Muscle of back (tissue), 13 donors: ENCODE measurements at places on chromosomes 2 and 18. TPM values are rescaled to one million over a fixed set of nuclear protein-coding genes. Genes with fewer than 3 reads are reported as not detected.

- no peak for DNase-seq
Measured at GRCh38 chr2:100974712-100975520, 27.2 kb upstream of the RPL31 start.

- DNase-seq = no peak
Measured at GRCh38 chr2:86297382-86298147, 39.9 kb downstream of the REEP1 start.

GRCh38 chr18:33577685-33578517 lies at the start of gene ASXL3:
ASXL3 (plus strand) TSS chr18:33578219; CDS start chr18:33578632, 413 bp downstream.
- DNase-seq = peak; percentile 75

DNA sequence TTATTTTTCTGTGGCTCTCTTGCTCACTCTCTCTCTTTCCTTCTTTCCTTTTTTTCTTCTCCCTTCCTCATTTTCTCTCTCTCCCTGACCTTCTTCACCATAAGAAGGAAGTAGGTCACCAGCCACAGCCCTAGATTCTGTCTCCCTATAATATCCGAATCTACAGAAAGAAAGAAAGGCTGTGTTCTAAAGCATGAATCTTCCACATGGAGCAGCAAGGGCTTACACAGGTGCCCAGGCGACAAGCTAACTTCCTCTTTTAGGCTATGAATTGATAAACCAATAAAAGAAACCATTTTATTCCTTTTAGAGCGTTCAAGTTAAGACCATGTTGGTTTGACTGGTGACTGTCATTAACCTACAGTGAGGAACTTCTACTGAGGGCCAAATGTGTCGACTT lies 49.3 kb downstream of the CACNB4 start:
- DNase-seq = no peak

- DNase-seq = no peak
Measured at GRCh38 chr18:77985526-77986281, 736.1 kb downstream of the GALR1 start.

- no peak for DNase-seq
Measured at GRCh38 chr18:78457731-78458130, 521.9 kb upstream of the SALL3 start.

DNA sequence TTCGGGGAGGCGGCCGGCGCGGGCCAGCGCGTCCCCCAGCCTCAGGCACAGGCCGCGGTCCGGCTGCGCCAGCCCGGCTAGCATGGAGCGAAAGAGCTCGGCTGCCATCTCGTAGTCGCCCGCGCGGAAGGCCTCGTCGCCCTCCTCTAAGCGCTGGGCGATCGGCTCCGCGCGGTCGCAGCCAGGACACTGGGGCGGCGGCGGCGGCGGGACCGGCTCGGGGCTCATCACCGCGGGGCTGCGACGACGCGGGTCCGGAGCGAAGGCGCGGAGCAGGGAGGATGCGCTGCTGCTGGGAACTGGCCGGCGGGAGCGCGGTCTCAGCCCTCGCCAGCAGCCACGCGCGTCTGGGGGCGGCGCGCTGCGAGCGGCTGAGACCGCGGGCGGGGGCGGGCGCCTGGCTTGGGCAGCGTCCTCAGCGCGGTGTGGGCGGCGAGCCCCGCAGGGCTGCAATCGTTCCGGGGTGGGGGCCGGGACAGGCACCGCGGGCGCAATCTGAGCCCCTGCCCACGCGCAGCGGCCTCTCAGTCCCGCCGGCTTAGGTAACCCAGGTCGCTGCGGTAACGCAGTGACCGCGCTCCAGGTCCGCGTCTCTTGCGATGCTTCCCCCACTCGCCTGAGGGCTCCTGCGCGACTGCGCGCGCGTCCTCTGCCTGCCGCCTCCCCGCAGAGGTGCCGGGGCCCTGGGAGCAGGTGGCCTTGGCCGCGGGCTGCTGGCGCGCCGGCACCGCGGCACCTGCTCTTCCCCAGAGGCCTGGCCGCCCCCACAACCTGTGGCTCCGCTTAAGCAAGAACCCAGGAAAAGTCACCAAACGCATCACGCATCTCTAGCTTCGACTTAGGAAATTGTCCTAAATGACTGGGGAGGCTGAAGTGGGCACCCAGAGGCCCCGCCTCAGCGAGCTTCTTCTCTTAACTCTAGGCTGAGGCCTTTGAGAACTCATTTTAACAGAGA lies at the start of gene LONRF2:
Gene LONRF2 (minus strand): TSS at position 636 of the 955 bp plus-strand sequence. CDS start 408 bp downstream, at position 228.
- DNase-seq = no peak

- DNase-seq = peak; percentile 59
Measured at GRCh38 chr2:218406949-218407618, 7.4 kb downstream of the CTDSP1 start.

DNA sequence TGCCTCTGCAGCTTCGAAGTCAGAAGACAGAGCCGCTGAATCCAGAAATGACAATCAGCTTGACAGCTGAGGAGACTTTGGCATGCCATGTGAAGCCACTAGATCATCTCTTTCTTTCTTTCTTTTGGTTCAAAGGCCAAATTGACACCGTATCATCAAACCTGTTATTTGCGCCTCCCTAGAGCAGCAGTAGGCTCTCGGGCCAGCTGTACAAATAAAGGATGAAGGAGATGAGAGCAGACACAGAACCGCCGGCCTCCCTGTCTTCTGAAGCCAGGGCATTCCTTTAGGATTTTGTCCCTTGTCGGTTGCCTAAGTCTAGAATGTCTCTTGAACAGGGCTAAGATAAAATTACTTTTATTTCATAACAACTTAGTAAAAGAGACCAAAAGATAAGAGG lies 36.8 kb downstream of the COL4A4 start:
- no peak for DNase-seq

DNA sequence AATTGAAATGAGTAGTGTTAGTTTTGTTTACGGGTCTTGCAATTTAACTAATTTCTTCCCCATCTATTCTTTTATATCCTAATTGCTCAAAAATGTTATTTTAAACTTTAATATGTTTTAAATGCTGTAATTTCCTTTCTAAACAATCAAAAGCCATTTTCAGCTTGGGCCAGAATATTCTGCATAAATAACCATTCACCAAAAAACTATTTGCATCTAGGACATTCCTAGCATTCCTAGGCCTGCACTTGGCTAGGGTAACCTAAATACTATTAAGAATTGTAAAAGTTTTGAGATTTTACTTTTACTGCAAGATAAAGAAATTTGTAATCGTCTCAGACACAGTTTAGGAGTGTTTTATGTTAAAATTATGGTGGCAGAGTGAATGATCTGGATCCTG lies 7.8 kb upstream of the ETAA1 start:
- peak; percentile 7 for DNase-seq

TMEM127 gene
- 23.7 TPM for polyA plus RNA-seq

DNA sequence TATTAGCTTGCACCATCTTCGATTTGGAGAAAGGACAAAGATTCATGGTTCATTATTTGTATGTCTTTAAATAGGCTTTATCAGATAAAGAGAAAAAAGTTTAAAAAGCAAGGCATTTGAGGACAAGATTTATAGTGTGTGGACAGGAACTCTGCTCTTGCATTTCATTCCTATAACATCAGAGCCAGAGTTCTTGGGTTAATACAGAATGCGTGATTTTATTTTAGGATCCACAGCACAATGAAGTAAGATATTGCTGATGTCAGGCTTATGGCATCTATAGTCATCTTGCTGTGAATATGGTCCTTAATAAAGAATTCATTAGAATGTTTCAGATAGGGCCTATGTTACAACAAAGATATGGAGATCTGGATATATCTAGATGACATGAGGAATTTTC lies 19.7 kb downstream of the RASGRP3 start:
- DNase-seq = no peak

DNA sequence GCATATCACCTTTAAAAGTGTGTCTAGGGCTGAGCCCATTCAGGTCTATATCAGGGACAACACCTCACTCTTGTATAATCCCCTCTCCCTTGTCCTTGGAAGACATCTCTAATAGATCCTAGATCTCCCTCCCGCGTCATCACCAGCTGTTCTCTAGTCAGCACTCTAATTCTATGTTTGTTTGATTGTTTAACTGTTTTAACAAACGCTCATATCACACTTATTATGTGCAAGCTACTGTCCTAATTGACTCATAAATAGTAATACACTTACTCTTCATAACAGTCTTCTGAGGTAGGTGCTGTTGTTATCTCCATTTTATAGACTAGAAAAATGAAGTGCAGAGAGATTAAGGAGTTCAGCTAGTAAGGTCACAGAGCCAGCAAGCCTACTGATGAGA lies 1.6 kb upstream of the ERMN start:
- DNase-seq = no peak

DNA sequence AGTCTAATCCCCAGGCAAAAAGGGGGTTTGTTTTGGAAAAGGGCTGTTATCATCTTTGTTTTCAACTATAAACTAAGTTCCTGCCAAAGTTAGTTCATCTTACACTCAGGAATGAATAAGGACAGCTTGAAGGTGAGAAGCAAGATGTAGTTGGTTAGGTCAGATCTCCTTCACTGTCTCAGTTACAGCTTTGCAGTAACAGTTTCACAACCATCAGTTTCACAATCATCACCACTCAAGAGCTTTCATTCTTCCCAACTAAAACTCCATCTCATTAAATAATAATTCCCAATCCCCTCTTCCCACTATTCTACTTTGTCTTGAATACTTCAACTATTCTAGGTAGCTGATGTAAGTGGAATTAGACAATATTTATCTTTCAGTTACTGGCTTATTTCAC lies 200.9 kb downstream of the NYAP2 start:
- no peak for DNase-seq

DNA sequence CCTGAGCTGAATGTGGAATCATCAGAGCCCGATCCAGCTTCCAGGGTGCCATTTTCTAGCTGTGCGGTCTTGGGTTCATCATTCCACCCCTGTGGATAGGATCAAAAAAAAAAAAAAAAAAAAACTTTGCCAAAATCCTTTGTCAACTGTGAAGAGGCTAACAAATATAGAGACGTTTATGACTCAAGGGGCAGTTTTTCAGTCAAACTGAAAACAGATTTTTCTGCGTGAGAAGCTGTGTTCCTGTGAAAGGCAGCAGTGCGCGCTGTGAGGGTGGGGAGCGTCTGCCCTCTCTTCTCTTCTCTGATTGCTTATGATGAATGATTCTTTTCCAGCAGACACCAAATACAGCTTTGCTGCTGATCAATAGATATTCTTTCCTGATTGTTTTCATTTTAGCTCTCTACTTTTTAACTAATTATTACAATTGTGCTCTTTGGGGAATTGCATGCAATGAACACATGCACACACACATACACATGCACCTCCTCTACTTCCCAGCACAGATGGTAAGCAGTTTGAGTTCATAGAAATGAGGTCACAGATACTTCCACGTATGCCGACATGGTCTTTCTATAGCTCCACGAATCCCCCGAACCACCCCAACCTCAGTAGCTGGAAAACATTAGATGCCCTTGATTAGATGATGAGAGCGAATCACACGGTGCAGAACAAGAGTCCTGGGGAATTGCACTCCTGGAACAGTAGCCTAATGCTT lies 175.4 kb downstream of the NRP2 start:
- DNase-seq = no peak

ANKRD29 gene
- polyA plus RNA-seq = 2.5 TPM

DNA sequence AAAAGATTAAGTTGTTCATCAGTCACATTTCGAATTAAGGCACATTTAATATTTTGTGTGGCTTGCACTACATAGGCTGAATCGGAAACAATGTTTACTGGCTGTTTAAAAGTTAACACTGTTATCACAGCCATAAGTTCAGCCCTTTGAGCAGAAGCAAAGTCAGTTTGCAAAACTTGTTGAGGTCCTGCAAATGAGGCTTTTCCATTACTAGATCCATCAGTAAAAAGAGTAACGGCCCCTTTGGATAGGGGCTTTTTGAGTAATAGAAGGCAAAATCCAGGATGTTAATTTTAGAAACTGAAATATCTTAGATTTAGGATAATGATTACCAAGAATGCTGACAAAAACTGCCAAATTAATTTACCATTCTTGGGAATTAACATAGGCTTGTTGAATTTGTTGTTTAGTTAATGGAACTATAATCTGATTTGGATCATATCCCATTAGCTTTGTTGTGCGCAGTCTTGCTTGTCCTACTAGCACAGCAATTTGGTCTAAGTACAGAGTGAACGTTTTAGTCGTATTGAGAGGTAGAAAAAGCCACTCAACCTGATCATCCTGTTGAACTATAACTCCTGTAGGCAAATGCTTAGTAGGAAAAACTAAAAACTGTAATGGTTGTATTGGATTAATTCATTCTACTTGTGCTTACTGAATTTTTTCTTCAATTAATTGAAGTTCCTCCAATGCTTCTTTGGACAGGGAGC lies 13.9 kb upstream of the SUCLG1 start:
- no peak for DNase-seq

DNA sequence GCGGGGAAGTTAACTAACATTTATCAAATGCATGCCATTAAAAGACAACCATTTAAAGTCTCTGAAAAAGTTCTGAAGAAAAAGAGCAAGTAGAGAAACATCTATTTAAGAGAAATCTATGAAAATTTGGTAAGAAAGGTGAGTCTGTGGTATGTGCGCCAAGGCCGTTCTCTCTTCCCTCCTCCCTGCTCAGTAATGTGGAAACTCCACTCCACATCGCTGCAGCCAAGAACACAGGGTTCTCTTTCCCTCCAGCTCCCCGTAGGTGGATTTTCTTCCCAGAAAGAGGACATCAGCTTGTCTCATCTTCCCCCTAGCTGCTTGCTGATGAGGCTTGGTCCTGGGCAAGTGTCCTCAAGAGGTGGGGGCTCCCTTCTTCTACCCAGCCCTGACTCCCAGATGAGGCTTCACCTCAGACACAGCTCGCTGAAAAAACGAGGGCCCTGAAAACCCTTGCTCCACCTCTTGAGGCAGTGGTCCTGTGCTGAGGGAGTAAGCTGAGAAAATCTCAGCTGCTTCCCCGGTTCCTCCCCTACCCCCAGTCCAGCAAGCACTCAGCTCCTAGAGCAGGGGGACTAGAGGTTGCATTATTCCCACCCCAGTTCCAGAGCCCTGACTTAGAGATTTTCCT lies 45.8 kb upstream of the PTPRM start:
- DNase-seq = no peak

CHST10 gene
- 10.7 TPM for polyA plus RNA-seq

DNA sequence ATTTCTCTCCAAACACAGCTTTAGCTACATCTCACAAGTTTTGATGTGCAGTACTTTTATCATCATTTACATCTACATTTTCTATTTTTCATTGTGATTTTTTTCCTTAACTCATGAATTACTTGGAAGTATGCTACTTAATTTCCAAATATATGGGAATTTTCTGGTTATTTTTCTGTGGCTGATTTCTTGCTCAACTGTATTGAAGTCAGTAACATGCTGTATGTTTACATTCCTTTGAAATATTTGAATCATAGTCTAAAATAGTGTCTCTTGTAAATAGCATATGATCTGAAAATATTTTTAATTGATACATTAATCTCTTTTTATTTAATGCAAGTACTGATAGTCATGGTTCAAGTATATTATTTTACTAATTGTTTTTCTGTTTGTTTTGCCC lies 26.0 kb upstream of the GALNT5 start:
- DNase-seq = no peak

DNA sequence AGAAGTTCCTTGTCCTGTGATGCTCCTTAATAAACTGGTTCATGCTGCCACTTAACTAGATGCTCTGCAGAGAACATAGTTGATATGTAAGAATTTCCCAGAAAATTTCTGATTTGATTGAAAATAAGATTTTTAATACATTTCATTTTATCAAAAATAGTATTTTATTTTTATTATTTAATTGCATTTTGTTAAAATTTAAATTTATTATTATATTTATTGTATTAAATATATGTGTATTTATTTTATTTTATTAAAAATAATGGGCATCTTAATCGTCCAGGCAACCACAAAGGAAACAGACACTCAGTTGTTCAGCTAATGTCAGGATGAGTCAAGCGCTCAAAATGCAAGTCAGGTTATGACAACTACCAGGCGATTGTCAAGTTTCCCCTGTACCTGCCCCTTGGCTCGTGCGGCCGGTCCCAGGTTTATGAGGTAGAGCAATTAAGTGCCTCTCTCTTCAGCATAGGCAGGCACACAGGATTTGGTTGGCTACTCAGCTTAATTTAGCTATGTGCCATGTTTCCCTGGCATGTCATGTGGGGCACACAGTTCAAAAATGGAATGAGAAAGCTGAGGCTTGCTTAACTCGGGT lies 361.2 kb downstream of the RND3 start:
- no peak for DNase-seq

APLF gene
- 2.4 TPM for polyA plus RNA-seq
